ENCODE measurements at places on chromosomes 6 and 20. TPM values are rescaled to one million over a fixed set of nuclear protein-coding genes. Genes with fewer than 3 reads are reported as not detected.
A peak's percentile ranks its signal among the peaks of the same experiment; 100 is the strongest.

Gene BHLHE23
- total RNA-seq = not detected

Gene ATRN
- 23.6 TPM for total RNA-seq

Gene CCN6
- total RNA-seq = 0.09 TPM

Gene FAM8A1
- total RNA-seq = 24.8 TPM

Gene PPIL4
- total RNA-seq = 36.2 TPM

Gene MEI4
- under 0.01 TPM for total RNA-seq

Gene PSMG4
- total RNA-seq = 16.3 TPM

- no peak for DNase-seq
Measured at GRCh38 chr6:52975580-52975979, 19.5 kb downstream of the GSTA4 start.

- DNase-seq = no peak
Measured at GRCh38 chr6:19391926-19392325, 445.2 kb upstream of the ID4 start.

DNA sequence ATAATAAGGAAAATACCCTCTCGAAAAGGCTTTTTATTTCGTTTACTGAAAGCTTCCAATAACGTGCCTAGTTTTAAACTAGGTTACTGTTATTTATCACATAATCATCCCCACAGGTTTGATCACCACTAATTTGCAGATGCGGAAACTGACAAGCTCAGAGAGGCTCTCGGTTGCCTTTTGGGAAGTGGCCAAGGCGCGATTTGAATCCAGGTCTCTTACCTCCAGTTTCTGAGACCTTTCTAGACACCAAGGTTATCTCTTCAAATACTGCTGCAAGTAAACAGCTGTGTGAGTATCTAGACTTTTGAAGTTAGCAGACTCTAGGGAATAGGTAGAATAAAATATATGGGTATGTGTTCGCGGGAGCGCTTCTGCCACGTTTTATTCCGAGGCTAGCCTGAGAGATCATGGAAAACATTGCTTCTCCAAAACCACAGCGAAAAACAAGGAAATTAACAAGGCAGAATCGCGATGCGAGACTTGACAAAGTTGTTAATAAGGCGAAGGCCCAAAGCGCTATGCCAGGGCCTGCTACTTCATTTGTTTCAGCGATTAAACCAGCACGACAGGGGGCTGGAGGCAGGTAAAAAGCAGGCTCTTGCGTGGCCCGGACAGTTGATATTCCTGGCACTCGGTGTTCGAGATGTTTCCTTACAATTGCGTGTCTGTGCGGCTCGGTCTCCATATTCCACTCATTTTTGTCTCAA lies 1.8 kb upstream of the JARID2 start:
- peak; percentile 52 for DNase-seq

DNA sequence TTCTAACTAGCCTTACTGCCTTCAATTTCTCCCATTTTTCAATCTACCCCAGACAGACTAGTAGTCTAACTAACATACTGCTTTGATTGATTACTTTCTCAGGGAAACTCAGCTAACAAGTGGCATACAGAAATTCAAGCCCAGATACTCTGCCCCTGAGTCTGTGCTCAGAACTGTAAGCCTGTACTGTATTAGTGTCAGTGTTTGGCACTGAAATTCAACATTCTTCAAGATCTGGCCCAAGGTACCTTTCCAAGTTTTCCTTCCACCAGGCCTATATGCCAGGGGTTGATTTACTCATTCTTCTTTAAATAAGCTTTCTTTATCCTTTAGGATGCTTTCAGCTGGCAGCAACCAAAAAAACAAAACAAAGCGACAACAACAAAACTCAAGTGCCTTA lies 433.2 kb upstream of the MARCKS start:
- peak; percentile 16 for DNase-seq

DNA sequence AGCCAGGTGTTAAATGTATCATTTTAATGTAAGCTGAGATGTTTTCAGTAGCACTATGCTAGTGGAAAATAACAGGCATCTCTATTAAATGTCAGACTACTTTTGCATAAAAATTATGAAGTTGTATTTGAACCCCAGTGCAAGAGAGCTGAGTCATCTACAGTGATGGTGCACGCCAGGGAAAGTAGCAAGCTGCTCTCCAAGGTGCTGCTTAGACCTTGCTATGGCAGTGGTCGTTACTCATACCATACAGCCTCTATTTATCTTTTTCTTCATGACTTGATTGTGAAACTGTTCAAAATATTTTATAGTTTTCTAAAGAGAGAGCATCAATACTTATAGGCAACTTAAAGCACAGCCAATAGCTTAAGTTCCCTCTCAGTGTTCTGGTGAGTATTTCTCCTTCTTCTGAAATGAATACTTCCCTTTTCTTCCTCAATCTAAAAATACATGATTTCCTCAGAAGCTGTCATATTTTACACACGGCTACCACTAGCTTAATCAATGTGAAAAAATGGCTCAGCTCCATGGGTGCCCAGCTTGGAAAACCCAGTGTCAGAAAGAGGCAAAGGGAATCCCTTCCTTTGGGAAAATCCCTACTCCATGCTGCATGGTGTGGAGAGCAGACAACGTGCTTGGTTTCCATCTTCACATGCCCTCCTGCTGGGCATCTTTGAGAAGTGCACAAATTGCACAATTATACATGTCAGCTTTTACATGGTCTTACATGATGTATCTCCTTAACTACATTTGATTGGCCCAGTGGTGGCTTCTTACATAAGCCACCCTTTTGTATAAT lies 105.6 kb downstream of the ELOVL4 start:
- DNase-seq = no peak

DNA sequence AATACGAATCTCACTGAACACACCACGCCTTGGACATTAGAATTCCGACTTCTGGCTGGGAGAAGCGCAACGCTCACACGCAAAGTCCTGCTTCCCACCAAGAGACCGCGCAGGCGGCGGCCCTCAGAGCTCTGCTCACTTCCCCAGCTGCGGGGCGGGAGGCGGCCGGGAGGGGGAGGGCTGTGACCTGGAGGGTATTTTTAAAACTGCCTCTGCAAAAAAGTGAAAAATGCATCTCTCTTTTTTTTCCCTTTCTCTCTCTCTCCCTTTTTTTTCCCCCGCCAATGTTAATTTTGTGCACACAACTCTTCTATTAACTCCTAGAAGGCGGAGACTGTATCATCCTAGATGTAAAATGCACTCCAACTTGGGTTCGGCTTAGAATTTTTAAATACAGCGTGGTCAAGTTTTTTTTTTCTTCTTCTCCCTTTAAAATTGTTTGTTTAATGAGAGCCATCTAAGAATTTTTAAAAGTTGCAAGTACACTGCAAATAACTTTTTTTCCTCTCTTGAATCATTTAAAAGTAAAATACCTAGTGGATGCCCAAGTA lies 66.4 kb downstream of the STX11 start:
- no peak for DNase-seq

DNA sequence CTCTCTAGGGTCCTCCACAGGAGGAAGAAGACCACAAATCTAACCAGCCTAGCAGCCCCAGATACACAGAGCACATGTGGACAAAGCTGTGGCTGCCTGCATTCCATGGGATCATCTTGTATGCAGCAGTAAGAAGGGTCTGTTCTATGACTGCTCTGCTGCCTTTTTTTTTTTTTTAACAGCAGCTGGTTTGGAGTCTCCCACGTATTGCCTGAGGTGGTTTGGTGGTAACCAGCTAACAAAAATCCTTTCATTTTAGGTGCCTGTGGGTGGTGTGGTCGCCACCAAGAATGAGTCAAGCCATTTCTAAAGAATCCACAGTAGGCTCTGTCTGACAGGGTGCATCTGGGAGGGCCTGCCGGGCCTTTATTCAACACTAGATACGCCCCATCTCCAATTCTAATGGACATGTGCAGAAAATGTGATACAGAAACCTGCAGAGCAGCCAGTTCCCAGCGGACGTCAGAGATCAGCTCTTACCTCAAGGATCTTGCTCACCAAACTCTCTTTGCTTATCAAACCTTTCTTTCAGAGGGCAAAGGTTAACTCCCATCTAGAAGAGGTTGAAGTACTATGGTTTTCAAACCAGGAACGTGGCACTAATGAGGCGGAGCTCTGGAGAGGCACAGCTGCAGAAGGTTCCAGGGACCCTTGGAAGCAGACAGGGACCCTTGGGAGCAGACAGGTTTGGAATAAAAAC lies 32.0 kb downstream of the GNAS-AS1 start:
- DNase-seq = no peak

DNA sequence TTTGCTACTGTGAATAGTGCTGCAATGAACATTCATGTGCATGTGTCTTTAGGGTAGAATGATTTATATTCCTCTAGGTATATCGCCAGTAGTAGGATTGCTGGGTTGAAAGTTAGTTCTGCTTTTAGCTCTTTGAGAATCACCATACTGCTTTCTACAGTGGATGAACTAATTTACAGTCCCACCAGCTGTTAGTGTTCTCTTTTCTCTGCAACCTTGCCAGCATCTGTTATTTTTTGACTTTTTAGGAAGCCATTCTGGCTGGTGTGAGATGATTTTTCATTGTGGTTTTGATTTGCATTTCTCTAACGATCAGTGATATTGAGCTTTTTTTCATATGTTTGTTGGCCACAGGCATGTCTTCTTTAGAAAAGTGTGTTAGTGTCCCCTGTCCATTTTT lies 40.0 kb downstream of the PLG start:
- no peak for DNase-seq

DNA sequence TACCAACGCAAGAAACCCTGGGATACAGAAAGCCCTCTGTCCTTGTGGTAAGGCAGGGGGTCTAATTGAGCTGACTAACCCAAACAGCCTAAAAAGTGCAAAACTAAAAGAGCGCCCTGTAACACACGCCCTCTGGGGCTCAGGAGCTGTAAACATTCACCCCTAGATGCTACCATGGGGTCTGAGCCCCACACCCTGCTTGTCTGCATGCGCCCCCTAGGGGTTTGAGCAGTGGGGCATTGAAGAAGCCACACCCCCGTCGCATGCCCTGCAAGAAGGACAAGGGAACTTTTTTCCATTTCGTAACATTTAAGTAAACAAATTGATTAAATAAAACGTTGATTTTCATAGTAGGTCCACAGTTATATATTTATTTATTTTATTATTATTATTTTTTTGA lies 616.9 kb upstream of the MAN1A1 start:
- DNase-seq = no peak

DNA sequence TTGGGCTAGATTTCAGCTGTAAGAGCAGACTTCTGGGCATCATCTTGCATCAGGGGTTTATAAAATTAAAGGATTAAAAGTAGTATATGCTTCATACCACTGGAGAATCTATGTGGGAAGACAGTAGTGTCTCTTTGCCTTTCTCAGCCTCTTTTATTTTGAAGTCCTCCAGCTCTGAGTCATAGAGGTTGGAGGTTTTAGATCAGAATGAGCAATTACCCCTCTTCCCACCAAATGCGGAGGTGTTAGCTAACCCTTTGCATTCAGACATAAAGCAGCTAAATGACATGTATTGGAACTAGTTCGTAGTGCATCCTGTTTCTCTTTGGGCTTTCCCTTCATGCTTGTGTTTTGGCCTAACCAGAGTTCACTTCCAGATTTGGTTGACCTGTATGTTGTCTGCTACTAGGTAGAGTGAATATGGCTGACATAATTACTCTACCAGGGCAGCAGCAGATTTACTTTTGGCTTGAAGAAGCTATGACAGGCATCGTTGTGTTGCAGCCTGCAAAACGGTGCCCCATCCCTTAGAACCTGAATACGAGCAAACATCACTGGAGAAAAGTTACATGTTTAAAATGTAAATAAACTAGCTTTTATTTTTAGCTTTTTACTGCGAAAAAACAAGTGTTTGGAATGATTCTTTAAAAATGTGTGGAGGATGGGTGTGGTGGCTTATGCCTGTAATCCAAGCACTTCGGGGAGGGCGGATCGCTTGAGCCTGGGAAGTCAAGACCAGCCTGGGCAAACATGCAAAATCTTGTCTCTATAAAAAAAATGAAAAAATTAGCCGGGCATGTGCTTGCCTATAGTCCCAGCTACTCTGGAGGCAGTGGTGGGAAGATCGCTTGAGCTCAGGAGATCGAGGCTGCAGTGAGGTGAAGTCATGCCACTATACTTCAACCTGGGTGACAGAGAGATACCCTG lies 82.2 kb downstream of the MYO6 start:
- DNase-seq = no peak

DNA sequence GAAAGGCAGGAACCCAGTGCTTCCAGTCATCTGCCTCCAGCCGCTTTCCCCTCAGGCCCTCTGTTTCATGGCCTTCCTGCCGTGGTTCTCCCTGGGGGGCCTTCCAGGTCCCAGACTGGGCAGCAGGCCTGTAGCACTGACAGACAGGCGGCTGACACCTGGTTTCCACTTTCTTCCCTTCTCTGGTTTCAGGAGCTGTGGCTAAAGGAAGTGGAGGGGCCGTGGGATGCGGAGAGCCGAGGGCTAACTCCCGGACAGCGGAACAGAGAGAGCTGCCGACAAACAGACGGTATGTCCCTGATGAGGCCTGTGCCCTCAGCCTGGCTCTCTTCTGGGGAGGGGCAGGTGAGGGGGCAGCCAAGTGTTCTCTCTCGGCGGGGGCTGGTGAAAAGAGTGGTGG lies 12.5 kb downstream of the LRRC73 start:
- no peak for DNase-seq

GRCh38 chr6:149513915-149514314 lies 29.1 kb upstream of the ZC3H12D start:
- peak; percentile 51 for DNase-seq

- no peak for DNase-seq
Measured at GRCh38 chr20:7240490-7240889, 473.0 kb downstream of the BMP2 start.

DNA sequence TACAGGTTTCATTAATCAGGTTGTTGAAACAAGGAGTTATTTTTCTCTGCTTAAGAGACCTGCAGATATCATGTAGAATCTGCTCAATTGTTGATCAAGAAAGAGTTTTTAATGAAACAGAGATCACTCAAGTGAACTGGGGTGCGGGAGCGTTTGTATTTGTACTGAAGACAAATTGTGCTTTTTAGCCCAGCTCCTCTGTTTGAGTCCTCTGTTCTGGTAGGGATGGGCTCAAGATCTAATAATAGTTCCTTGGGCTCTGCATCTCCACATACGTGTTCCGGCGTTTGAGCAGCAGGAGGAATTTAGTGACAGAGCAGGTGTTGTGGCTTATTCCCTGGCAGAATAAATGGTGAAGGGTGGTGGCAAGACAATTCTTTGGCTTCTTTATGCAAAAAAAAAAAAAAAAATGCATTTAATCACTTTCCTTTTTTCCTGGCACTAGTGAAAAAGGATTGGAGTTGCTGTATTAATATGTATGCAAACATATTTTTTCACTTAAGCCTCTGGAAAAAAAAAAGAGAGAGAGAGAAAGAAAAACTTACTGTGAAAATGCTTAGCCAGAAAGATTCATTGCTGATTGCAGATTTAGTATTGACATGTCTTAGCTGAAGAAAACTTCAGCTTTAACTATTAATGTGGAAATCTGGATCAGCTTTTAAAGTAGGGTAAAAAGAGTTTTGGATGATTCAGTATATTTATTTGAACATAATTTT lies 4.0 kb downstream of the CITED2 start:
- DNase-seq = peak; percentile 91

GRCh38 chr6:55100686-55101085 lies 73.6 kb upstream of the HCRTR2 start:
- DNase-seq = no peak

- DNase-seq = no peak
Measured at GRCh38 chr6:124027392-124027791, 223.7 kb downstream of the NKAIN2 start.

- no peak for DNase-seq
Measured at GRCh38 chr6:106005954-106006353, 80.2 kb upstream of the PRDM1 start.
